ENCODE measurements at places on chromosomes 12 and 14.

GRCh38 chr12:62192903-62193250 is 67.3 kb upstream of the USP15 start:
- no peak for DNase-seq

DNA sequence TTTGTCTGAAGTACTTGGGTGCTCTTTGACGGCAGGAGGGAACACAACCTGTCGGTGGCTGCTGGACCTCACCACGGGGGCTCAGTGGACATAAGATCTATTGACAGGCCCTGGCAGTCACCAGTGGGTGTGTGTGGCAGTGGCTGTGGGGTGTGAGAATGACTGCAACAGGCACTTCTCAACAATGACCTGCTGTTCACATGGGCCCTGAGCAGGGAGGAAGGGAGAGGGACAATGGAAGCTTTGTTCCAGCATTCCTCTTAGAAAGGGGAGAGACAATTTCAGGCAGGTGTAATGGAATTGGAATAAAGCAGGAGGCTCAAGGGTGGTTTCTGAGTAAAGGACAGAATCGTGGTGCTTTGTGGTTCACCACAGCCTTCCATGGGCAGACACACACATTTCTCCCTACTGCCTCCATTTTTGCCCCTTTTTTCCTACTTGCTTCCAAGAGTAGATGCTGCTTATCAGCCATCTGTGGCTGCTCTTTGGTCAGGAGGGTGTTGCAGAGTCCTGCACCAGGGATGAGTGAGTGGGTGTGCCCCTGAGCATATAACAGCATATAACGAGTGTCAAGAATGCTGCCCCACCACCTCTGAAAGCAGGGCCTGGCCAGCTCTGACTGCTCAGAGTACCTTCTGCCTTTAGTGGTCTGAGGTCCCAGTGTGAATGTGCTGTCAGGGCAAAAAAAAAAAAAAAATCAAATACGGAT is 267.7 kb downstream of the RASSF9 start:
- no peak for DNase-seq

DNA sequence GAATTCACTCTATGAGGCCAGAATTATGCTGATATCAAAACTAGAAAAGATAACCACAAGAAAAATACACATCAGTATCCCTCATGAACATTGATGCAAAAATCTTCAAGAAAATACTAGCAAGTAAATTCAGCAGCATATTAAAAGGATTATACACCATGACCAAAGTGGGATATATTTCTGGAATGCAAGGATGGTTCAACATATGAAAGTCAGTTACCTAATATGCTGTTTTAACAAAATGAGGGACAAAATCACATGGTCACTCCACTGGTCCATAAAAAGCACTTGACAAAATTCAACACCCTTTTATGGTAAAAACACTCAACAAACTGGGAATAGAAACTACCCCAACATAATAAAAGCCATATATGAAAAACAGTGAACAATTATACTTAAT is 40.3 kb downstream of the TECPR2 start:
- DNase-seq: no peak

DNA sequence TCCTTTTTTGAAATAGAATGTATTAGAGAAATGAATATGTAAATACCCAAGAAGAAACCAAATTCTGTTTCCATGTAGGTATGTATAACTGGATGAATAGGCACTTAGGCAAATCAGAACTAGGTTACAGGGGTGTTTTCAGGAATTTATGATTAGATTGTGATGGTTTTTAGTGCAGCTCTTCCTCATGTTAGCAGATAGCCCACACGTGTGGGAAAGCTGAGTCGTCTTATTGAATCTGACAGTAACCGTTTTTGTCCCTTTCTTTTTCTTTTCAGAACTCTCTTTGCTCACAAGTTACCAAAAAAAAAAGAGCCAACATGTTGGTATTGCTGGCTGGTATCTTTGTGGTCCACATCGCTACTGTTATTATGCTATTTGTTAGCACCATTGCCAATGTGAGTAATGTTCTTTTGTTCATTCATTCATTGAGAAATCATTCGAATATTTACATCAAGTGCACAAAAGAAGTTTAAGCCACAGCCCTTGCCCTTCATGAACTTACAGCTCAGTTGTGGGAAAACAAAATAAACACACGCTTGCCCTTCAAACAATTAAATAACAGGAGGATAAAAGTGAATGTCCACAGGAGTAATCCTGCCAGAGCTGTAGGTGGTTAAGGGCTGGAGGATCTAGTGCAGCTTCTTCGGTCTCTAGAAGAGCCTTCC is 14.8 kb downstream of the EMP1 start:
- no peak for DNase-seq

DNA sequence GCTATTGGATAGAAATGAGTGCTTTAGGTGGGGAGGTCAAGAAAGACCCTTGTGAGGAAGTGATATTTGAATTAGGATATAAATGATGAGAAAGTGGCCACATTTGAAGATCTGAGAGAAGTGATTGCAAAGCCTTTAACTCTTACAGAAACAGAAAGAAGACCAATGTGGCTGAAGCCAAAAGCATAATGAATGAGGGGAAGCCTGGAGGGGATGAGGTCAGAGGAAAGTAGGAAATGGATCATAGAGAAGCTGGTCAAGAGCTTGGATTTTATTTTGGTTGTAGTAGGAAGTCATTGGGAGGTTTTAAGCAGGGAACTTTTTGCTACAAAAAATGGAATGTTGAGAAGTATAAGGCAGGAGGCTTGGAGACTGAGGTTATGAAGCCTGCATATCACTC is 3.5 kb upstream of the GYS2 start:
- DNase-seq: no peak

DNA sequence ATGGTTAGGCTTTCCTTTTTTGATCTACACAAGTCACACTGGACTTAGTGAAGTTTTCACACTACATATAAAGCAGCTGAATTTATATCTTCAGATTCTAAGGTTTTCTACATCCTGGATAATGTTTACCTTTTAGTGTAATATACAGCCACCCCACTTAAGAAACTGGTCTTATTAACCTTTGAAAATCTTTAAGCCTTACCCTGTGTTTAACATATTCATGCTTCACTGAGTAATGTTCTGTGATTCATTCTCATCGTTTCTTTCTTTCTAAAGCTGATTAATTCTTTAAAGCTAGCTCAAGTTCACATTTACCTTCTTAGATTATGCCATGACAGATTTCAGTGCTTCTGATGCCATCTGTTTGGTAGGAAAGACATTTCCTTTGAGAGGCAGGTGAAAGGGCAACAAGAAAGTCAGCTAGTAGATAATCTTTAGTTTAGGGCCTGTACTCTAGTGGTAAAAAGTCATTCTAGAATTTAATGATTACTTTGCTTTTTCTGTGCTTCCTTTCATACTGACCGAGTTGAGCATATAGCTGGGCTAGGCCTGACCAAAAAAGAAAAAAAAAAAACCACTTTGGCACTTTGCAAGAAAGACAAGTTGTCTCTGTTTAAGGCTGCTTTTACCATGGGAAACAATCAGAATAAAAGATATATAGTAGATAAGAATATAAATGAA is 690.9 kb upstream of the FBXO33 start:
- no peak for DNase-seq

DNA sequence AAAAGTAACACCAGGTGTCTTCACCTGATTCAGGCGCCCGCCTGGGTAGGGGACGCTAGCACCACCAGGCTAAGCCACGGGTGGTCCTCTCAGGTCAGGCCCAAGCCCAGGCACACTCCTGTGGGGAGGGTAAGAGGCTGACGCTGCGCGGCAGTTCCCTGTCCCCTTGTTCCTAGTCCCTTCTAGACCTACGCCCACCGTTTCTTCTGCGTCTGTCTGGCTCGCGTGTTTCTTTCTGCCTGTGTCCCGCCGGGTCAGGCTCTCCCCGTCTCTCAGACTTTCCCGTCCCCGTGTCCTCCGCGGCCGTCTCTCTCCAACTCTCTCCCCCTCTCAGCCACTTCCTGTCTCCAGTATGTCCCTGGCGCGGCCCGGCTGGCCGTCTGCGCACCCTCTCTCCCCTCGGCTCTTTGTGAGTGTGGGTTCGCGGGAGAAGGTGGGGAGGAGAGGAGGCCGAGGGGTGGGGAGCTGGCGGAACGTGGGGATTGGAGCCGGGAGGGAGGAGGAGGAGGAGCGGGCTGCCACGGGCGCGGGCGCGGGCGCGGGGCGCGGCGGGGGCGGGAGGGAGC is 3.1 kb upstream of the TNS2 start:
- no peak for DNase-seq

DNA sequence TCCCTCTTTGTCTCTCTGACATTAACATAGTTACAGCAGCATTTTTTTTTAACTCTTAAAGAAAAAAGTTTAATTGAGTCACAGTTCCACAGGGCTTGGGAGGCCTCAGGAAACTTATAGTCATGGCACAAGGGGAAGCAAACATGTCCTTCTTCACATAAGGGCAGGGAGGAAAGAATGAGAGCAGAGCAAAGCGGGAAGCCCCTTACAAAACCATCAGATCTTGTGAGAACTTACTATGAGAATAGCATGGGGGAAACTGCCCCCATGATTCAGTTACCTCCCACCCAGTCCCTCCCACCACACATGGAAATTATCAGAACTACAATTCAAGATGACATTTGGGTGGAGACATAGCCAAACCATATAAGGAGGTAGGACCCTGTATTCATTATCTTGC is 96.2 kb downstream of the PLBD1 start:
- DNase-seq: no peak

GRCh38 chr12:119804011-119804641 is 73.0 kb downstream of the CIT start:
- no peak for DNase-seq

DNA sequence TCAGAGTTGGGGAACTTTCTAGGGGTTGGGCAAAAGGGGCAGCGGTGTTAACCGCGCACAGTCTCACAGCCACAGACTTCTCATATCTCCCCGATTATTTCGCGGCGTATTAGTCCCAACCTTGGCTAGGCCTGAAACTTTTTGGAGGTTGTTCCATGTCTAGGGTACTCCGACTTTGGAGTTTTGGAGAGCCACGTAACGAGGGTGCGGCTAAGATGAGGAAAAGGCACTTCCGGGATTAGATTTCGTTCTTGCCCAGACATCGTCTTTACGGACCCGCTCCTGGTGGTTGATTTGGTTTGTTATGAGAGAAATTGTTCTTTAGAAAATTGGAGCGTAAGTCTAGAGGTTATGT is 513 bp downstream of the CCNK start:
- no peak for DNase-seq

DNA sequence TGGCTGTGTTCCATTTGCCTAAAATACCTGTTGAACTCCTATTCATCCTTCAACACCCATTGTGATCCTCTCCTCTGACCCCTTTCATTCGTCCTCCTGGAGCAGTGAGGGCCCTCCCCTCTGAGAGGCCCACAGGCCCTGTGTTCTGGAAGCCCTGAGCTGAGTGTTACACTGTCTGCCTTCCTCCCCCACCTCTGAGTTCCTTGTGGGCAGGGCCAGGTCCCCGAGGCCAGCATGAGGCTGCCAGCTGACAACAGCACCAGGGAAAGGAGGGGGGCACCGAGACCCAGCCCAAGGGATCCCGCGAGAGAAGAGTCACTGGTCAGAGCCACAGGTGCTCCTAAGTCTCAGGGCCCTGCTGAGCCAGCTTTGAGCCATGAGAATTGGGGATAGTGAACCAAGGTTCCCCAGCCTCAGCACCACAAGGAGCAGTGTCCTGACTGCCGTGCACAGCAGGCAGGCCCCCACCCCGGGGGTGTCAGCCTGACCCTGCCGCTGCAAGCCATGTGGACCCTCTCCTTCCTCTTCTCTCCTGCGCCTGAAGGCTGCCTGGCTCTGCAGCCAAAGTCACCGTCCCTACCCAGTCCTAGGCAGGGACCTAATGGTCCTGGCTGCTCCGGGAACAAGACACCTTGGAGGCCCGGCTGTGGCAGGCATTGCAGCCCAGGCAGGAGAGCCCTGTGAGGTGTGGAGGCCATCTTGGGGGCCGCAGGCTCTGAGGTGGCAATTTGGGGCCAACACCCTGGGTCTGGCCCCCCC is 52.5 kb downstream of the BEGAIN start:
- DNase-seq: no peak

- no peak for DNase-seq
Observed at GRCh38 chr14:96053600-96054381, 14.6 kb downstream of the C14orf132 start.

- peak; percentile 54 for DNase-seq
Observed at GRCh38 chr12:92593734-92594402, 108.9 kb upstream of the PLEKHG7 start.

- no peak for DNase-seq
Observed at GRCh38 chr12:16581416-16581815, 24.5 kb downstream of the LMO3 start.

Measured in activated naive CD8-positive, alpha-beta T cell treated with anti-CD3 and anti-CD28 coated beads, Interleukin-2, amount 50 U/mL, for 16 hours (primary cell).